Endodermal cell (in vitro differentiated cells): ENCODE measurements at places on chromosomes 11 and 22. TPM values are rescaled to one million over a fixed set of nuclear protein-coding genes. Genes with fewer than 3 reads are reported as not detected.

DNA sequence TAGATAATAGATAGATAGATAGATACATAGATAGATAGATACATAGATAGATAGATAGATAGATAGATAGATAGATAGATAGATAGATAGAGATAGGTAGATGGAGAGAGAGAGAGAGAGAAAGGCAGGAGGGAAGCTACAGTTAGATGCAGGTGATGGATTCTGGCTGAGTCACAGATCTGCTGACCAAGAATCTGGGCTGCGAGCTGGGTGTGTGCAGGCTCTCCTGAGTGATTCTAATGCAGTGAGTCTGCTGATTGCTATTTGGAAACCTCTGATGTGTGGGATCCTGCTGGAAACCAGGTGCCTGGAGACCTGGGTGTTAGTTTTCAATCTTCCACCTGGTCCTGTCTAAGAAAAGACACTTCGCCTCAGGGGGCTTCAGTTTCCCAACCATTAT is 1441.8 kb downstream of the TBC1D22A start:
- no peak for DNase-seq

- no peak for DNase-seq
Measured at GRCh38 chr11:125378571-125378970, 117.5 kb downstream of the FEZ1 start.

DNA sequence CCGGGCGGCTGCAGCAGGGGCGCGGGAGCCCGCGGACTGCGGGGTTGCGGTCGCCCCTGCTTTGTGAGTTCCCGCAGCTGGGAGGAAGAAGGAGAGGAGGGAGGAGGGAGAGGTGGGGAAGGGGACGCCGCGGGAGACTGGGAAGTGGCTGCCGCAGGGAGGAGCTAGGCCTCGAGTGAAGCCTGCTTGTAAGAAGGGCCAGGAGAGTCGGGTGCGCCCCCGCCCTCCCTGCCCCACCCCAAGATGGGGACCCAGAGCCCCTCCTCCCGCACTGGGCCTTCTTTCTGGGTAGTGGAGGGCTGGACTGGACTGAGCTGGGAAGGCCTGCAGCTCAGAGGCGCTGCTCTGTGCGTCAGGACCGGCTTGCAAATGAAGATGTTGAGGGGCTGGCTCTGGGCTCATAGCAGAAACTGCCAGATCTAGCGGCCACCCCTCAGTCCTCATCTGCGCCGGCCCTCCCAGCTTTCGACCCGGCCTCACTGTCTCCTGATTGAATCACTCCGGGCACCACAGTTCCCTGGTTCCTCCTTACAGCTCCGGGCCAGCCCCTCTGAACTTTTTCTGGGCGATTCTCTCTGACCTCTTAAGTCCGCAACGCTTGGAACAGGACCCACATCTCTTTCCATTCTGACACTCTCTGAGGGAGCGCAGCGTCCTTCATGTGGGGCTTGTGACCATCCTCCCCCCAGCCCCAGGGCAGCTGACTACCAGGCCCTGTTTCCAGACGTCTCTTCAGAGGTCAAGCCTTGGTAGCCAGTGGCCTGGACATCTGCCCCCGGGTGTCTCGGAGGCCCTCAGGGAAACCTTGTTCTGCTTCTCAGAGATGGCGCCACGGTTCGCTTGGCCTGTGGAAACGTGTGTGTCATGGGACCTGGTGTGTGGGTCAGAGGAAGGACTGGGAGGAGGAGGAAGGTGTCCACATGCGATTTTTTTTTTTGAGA is 21.9 kb downstream of the SERPINH1 start:
- DNase-seq, result peak; percentile 91

DNA sequence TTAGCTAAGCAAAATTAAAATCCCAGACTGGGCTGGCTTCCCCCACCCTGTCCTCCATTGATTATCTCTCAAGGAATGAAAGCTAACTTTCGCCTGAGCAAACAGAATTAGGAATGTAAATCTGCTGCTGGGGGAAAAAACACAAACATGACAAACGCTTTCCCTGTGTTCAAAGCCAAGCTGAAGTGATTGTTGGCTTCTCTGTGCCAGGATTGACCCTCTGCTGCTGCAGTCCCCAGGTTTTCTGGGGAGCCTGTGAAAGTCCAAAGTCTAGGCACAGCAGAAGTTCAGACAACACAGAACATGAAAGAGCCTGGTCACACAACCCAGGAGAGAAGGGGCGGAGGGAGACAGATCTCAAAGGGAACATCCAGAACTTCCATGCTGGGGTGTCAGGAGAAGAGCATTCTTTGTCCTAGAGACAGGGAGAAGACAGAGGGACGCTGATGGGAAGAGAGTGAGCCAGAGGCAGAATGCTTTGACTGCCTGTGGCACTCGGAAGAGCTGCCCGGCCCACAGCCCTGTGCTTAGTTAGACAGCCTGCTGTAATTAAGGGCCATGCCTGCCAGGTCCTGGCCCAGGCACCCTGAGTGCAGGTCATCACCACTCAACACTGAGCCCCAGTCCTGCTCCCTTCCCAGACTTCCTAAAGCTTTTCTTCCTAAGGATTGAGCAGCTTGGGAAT is 6.9 kb downstream of the PATZ1 start:
- no peak for DNase-seq

DNA sequence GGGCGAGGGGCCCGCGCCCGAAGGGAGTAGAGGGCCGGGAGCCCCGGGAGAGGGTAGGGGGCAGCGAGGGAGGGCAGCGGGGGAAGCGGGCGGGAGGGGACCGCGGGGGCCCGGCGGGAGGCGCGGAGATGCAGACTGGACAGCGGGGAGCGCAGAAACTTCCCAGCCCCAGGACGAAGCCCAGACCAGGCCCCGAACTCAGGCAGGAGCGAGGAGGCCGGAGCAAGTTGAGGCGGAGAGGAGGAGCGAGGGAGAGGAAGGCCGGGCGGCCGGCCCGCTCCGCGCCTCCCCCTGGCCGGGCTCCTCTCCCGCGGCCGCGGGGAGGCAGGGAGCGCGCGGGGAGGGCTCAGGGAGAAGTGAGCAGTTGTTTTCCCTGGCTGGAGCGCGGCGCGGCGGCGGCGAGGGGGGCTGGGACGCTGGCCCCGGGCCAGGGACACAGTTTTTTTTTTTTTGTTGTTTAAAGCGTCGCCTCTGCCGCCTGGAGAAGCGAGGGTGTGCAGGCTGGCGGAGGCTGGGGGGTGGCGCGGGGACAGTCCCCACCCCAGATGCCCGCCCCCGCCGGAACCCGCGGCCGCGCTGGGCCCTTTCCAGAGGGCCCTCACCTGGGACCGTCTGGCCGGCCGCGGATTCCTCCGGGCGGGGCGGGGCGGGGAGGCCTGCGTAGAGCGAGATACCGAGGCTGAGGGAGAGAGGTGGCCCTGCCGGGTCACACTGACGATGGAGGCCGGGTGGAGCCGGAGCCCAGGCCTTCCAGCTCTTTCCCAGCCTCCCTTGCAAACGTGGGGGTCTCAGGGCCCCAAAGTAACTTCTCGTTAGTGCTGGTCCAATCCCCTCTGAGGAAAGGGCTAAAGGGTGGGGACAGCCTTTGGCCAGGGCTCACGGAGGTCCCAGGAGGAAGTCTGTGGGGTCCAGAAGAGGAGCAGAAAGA is at the start of gene LTBP3:
TSS of gene LTBP3 (minus strand) at position 358 of the 928 bp plus-strand sequence. CDS start 400 bp downstream, outside the sequence.
- DNase-seq, result peak; percentile 83

DNA sequence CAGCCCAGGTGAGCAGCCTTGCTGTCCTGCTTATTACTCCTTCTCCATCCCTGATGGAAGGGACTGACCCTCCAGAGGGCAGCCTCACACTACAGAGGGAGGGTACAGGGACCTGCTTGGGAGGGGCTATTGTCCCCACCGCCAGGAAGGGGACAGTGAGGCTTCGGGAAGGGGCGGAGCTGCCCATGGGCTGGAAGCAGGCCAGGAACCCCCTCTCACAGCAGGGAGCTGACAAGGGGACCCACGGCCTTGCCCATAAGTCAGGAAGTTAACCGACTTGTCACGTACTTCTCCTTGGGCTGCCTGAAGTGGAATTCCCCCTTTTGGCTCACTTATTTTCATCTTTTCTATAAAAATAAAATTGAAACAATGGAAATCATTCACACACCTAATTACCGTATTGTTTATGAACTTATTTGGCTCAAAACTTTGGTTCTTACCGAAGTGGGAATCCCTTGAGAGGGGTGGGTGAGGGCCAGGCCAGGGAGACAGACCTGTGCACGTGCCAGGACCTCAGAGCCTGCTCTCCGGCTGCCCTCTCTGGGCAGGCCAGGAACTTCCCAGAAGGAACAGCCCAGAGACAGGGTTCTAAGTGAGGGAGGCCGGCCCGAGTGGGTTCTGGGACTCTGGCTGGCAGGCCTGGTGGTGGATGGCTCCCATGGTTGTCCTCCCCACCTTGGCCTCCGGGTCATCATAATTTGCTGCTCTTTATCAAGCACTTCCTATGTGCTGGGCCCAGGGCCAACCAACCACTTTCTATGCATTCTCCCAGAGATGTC is 5.8 kb downstream of the MGAT3 start:
- DNase-seq, result peak; percentile 78

DNA sequence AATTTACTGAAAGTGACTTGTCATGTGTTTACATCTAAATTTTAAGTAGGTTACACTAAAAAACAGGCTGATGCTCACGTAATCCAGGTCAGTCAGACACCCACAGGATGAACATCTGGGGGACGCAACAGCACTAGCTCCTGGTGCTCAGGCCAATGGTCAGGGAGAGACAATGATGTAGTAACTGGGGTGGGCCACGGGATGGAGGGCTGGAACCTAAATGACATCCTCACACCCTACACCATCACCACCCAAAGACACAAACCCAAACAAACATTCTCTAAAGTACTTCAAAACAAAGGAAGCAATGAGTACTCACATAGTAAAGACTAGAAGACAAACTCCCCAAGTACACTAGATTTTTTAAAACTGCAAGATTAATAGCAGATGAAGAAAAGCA is 53.5 kb upstream of the SLC25A1 start:
- no peak for DNase-seq

DNA sequence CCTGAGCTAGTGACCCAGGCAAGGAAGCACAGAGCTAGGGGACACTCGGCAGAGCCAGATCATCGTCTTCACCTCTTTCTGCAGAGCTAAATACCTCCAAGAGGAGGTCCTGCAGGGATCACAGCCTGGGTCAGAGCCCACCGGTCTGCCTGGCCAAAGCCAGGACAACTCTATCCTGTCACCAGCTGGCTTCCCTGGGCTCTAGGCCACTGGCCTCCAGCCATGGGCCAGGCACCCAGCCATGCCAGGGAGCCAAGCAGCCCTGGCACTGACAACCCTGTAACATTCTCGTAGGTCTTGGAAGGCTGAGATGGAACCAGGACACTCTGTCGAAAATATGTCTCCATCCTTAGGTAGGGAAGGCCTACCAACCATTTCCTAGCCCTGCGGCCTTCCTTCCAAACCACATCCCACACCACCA is 270.1 kb downstream of the BUD13 start:
- no peak for DNase-seq

DNA sequence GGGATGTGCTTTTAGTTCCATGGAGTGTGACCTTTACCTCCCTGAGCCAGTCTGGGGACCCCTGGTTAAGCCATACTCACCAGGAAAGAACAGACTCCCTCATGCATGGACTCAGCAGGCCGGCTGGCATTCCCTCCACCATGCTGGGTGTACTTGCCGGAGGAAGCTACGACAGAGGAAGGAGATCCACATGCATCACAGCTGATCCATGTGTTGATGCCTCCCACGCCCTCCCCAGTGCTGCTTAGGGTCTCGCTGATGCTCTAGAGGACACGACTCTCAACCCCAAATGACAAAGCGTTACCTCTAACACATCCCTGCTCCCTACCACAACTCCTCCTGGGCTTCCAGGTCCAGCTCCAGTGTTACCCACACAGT is 39.8 kb downstream of the GAB4 start:
- DNase-seq, result no peak

DNA sequence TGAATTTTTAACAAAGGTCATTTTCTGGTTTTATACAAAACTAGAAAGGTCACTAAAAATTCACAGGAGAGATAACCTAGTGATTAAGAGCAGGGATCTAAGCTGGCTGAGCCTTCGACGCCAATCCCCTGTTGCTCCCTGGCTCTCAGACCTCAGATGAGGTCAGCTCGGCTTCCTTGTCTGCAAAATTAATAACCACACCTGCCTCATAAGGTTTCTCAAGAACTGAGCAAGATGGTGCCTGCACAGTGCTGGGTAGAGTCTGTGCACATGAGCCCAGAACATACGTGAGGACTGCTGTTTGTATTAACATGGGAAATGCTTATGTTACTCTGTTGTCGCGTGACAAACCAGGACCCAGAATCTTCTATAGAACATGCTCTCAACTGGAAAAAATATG is 24.4 kb upstream of the CD5 start:
- no peak for DNase-seq

GRCh38 chr11:100778166-100778785 is 91.2 kb downstream of the ARHGAP42 start:
- DNase-seq, result no peak

- no peak for DNase-seq
Measured at GRCh38 chr11:114149689-114150407, 90.3 kb downstream of the ZBTB16 start.

DNA sequence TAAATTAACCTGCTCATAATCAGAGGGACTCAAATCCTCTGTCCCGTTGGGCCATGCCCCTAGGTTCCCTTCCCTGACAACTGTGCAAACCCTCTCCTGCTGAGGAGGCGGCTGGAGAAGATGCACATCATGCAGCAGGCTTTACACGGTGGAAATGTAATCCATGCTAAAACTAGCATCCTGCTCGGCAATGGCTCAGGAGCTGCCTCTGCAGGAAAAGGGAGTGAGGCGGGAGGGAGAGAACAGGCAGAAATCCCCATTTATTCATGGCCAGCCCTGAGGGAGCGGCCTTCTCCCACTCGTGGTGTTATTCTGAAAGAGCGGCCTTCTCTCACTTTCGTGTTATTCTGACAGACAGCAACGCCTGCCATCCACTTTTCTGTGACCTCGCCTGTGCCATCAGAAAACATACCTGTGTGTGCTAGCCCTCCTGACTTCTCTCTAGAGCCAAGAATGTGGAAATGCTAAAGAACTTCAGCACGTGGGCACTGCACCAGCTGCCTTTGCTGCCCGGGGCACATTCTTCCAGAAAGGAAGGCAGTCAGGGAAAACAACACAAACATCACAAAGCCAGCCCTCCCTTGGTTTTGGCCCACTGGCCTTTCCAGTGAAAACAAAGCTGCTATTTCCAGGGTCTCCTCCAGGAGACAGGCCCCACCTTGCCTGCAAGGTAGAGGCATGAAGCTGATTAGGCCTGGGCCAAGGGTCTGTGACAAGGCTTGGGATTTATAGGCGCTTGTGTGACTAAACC is 62.9 kb upstream of the BID start:
- peak; percentile 77 for DNase-seq

GRCh38 chr11:105740164-105740903 is 130.5 kb downstream of the GRIA4 start:
- no peak for DNase-seq

Gene NFRKB
- total RNA-seq, result 41.0 and 46.5 TPM in 2 replicates

Gene RHBDD3
- total RNA-seq, result 44.8 to 65.0 TPM (median 64.9 TPM) in 3 replicates

Gene FAM76B
- total RNA-seq, result 34.0 and 40.2 TPM in 2 replicates

Gene CADM1
- 86.6 and 88.2 TPM in 2 replicates for total RNA-seq

Gene KRTAP5-8
- not detected in 3 replicates for total RNA-seq

Gene PLCB3
- total RNA-seq, result 71.3 and 75.0 TPM in 2 replicates

Gene MYOD1
- not detected in 2 replicates for total RNA-seq

Gene OR51I1
- not detected in 3 replicates for total RNA-seq

Gene GNG3
- 0.40 to 0.99 TPM in 2 of 3 replicates, not detected in the other for total RNA-seq

Gene RAB36
- 2.9 to 3.3 TPM (median 3.1 TPM) in 3 replicates for total RNA-seq

Gene MS4A6E
- total RNA-seq, result not detected in 2 replicates
